ENCODE measurements at places on chromosomes 11 and 22. TPM values are rescaled to one million over a fixed set of nuclear protein-coding genes. Genes with fewer than 3 reads are reported as not detected.

IGSF22 gene
- total RNA-seq = not detected

MGAT3 gene
- total RNA-seq = not detected

FGF19 gene
- not detected for total RNA-seq

ACP2 gene
- total RNA-seq = 27.3 TPM

ARHGAP42 gene
- total RNA-seq = 4.4 TPM

SOX6 gene
- total RNA-seq = under 0.01 TPM

MS4A12 gene
- total RNA-seq = not detected

PHETA2 gene
- 11.2 TPM for total RNA-seq

MIOX gene
- total RNA-seq = not detected

IL10RA gene
- not detected for total RNA-seq

OR51B4 gene
- total RNA-seq = not detected

NPTXR gene
- total RNA-seq = 1.3 TPM

MUC2 gene
- total RNA-seq = not detected

TST gene
- total RNA-seq = 40.9 TPM

MRGPRX3 gene
- total RNA-seq = not detected

C11orf21 gene
- not detected for total RNA-seq

KDM4F gene
- total RNA-seq = not detected

NXPE4 gene
- total RNA-seq = not detected

CACNA1I gene
- not detected for total RNA-seq

KRTAP5-9 gene
- not detected for total RNA-seq

PHF21A gene
- total RNA-seq = 18.1 TPM

USP35 gene
- total RNA-seq = 6.6 TPM

PNPLA5 gene
- total RNA-seq = not detected

NAALAD2 gene
- 0.66 TPM for total RNA-seq

NRGN gene
- total RNA-seq = 8.2 TPM

DERL3 gene
- 0.66 TPM for total RNA-seq

LINC01488 gene
- total RNA-seq = not detected

PATE4 gene
- total RNA-seq = not detected

P2RX3 gene
- not detected for total RNA-seq

UBASH3B gene
- 28.1 TPM for total RNA-seq

CARD18 gene
- total RNA-seq = not detected

OR6T1 gene
- total RNA-seq = not detected

NCF4 gene
- not detected for total RNA-seq

MS4A7 gene
- not detected for total RNA-seq

GNAZ gene
- 3.6 TPM for total RNA-seq

ROBO4 gene
- total RNA-seq = 265 TPM

FXYD6 gene
- total RNA-seq = 0.53 TPM

MISFA gene
- 0.65 TPM for total RNA-seq

PKP3 gene
- total RNA-seq = 0.13 TPM

MS4A1 gene
- not detected for total RNA-seq

THYN1 gene
- total RNA-seq = 49.8 TPM

API5 gene
- total RNA-seq = 182 TPM

GSTT2 gene
- not detected for total RNA-seq

OR5T1 gene
- not detected for total RNA-seq

TAGLN gene
- 2.8 TPM for total RNA-seq

SLCO2B1 gene
- 0.27 TPM for total RNA-seq

UBE2L6 gene
- 18.7 TPM for total RNA-seq

TPBGL gene
- 0.07 TPM for total RNA-seq

APOA4 gene
- total RNA-seq = not detected

VSTM5 gene
- 0.13 TPM for total RNA-seq

PATE3 gene
- not detected for total RNA-seq

MMP8 gene
- not detected for total RNA-seq

TMPRSS4 gene
- not detected for total RNA-seq

RAB3IL1 gene
- total RNA-seq = 1.0 TPM

PGA3 gene
- not detected for total RNA-seq

OR51A2 gene
- total RNA-seq = not detected

APOL2 gene
- 31.0 TPM for total RNA-seq

KDELR3 gene
- total RNA-seq = 46.8 TPM
